Esophagus squamous epithelium (tissue), 5 donors: ENCODE measurements at places on chromosomes 2 and 18. TPM values are rescaled to one million over a fixed set of nuclear protein-coding genes. Genes with fewer than 3 reads are reported as not detected.

DNA sequence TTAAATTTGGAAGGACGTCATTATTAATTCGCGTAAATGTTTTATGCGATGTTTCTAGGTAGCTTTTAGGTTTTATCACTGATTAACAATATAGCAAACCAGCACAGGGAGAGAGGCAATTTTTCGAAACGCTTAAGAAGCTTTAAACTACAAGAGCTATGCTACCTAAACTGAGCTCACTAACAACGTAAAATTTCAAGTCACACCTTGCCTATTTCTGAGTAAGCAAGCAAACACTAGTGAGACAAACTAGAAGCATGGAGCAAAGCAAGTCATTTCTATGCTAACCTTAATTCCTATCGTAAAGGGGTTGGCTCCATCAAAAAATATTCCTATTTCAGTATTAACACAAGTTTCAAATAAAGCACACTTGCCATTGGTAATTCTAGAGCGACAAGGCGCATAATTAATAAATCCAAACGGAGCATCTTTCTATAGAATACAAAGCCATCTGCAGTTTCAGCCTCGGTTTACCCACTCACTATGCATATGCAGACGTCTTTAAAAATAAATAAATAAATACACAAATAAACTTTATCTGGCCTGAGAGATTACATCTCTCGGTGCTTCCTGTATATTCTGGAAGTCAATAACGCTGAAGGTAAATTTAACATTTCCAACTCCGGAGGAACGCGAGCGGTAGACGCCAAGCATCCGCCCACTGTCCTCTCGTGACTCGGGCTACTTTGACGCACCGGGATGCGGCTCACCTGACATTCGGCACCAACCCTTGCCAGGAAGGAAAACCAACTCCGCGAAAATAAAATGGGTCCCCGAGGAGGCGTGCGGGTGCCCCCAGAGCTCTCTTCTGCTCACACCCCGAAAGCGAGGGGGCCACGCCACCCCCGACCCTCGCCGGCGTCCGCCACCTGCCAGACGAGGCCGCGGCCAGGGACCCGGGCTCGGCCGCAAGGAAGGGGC, 947 bp downstream of the ITSN2 start:
- DNase-seq: no peak

The GATA6 gene
- total RNA-seq: 0.40 TPM

DNA sequence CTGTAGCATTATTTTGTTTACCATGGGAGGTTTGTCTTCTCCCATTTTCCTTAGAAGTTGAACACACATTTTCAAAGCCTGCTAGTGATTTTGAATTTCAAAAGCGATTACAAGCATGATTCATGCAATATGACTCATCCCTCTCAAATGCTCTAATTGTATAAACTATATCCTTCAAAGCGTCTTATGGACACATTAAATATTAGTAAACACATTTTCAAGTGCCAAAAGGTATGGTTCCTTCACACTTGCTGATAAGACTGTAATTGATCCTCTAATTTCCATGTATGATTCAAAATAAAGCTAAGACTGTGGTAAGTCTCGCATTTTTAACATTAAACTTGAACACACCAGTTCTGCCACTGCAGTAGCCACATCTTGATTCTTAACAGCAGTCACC, 512.9 kb downstream of the LRRTM4 start:
- no peak for DNase-seq

- DNase-seq: no peak
Observed at GRCh38 chr2:131041402-131042147, 51.7 kb downstream of the FAM168B start.

The OSBPL1A gene
- 13.3 TPM for total RNA-seq

DNA sequence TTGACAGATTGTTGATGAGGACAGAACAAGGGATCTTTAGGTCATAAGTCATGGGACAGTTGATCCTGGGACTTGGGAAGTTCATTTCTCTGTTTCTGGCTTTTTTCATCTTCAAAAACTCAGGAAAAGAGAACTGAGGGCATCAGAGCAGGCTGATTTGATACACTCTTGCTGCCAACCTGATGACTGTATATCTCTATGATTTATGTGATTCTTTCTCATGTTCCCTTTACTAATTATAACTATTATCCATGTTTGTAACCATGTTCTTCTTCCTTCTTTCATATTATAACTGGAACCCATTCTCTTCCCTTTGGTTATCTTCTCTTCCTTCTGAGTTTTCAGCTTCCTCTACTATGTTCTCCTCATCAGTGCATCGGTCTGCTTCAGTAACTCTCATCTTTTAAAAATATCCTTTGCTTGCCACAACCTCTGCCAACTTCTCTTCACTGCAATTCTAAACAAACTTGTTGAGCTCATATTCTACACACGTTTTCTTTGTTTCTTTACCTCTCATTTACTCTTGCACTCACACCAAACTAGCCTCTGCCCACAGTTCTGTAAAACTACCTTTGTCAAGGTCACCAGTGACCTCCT, 13.5 kb downstream of the RASGRP3 start:
- no peak for DNase-seq

The DUSP19 gene
- total RNA-seq: 0.27 TPM

The SEPTIN10 gene
- total RNA-seq: 132 TPM

DNA sequence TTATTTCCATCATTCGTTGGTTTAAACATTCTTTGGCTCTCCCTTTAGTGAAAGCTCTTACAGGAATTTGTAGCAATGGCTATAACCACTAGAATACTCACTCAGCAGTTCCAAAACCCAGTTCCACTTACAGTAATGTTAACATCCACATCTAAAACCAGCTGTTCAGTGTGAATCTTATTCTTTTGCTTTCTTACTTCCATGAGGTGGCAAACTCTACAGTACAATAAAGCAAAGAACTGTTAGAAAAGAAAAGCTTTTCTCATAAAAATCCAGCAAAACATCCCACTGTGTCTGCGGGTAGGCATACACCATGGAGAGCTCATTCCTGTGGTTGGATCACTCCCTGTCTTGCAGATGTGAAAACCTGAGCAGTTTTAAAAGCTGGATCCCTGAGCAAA, 147.1 kb downstream of the ARHGAP28 start:
- DNase-seq: no peak

The CDK5R2 gene
- not detected for total RNA-seq

DNA sequence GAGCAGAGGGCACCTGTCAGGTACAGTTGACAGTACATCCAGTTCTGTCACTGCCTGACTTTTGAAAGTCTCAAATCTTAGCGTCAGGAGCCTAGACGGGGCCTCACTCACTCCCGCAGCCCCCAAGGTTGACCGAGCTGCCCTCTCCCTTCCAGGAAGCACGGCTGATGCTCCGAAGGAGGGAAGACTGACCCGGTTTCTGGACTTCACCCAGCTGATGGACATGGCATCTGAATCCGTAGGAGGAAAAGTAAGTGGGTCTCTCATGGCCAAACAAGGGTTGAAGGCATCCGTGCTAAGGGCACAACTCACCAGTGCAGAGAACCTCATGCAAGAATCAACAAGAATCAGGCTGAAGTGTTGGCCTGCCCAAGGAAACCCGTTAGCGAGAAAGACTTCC, 12.9 kb downstream of the ALLC start:
- no peak for DNase-seq

- DNase-seq: no peak
Observed at GRCh38 chr2:210224941-210225672, at the start of gene ACADL. Gene ACADL (minus strand): TSS chr2:210225447. CDS start chr2:210225263, 184 bp downstream.

- DNase-seq: no peak
Observed at GRCh38 chr2:41925712-41926111, 122.1 kb upstream of the PKDCC start.

The ARHGEF4 gene
- total RNA-seq: 68.9 TPM

GRCh38 chr2:109677835-109678580, 63.8 kb downstream of the SOWAHC start:
- no peak for DNase-seq

GRCh38 chr2:39266916-39267434, 23.2 kb upstream of the CDKL4 start:
- DNase-seq: no peak
